Left cardiac atrium (tissue), 4 donors: ENCODE measurements at places on chromosomes 2 and 18.
A peak's percentile ranks its signal among the peaks of the same experiment; 100 is the strongest.

DNA sequence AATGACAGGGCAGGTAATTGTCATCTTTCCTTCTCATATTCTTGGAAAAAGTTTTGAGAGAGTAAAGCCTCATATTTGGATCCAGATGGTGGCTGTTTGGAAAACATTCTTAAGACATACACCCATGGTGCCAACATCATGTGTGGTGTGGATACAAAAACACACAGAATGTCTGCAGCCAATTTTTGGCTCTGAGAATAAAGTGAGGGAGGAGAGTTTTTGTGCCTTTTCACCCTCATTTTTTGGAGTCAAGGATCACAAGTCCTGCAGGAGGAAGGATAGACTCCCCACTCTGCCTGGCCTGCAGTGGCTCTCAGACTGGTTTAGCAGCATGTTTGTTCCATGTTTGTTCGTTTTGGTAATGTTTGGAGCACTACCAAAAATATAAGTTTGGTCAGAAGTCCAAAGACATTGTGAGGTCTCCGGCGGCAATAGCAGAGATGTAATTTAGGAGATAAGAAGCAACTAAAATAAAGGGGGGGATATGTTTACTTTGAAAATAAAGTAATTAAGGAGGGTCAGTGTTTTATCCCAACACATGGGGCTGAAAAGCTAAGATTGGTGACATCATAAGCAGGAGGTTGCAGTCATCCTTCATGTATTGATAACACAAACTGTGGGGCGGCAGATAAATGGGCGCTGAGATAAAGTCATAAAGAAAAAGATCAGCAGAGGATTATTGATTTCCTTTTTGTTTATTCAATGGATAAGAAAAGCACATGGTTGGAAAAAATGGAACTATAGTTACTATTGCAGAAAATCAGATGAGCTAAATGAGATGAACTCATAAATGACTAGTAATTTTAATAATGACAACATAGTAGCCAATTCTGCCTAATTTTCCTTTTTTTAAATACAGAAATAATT lies 655 bp downstream of the NOSTRIN start:
- no peak for DNase-seq

- no peak for DNase-seq
Measured at GRCh38 chr18:5967666-5968065, 72.3 kb upstream of the TMEM200C start.

- DNase-seq: peak; percentile 74
Measured at GRCh38 chr2:128260239-128261138, 58.2 kb downstream of the HS6ST1 start.

GRCh38 chr2:172977270-172978062 lies 98.2 kb upstream of the MAP3K20 start:
- no peak for DNase-seq

- DNase-seq: no peak
Measured at GRCh38 chr2:76625101-76625500, 897.1 kb downstream of the LRRTM4 start.

GRCh38 chr2:177553176-177553884 lies 160.8 kb downstream of the AGPS start:
- DNase-seq: no peak

GRCh38 chr2:172836827-172837226 lies 101.2 kb downstream of the RAPGEF4 start:
- no peak for DNase-seq

DNA sequence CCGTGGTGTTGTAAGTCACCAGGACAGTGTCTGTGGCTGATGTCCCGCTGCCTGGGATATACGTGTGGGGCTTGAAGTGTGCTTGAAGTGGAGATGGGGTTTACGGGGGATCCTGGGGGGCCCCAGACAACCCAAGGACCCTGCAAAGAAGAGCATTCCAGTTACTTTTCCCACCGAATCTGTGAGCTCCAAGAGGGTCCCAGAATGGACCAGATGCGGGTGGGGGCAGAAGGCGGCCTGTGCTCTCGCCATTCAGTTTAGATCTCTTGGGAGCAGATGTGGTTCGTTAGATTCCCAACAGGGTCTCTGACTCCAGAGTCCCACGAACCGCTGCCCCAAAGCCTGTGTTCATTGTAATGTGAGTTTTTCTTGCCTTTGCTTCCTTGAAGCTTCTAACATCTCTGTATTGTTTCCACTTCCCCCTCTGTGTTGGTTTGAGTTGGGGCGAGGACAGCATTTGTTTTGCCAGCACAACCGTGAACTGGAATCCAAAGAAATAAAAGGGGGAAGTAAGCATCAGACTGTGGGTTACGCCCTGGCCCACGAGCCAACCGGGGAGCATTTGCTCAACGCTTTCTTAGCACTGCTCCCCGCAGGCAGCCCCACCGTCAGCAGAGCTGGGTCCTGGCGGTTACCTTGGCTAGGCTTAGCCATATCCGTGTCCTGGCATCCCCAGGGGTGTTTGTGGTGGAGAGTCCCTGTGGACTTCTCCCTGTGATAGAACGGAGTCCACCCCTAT lies 92.1 kb downstream of the SH3BP4 start:
- DNase-seq: no peak

DNA sequence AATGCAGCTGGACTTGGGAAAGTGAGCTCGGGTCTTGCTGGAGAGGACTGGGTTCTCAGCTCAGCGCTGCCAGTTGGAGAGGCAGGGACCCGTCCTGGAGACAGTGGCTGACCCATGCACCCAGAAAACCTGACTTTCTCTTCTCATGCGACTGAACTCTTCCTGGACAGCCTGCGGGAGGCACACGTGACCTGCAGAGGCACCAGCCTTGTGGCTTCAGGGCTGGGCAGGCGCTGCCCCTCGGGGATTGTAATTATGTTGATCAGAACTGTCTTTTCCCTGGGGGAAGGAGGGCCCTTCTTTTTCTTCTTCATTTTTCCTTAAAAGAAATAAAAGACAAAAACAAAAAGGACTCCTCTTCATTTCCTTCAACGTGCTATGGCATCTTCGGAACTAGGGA lies 198.1 kb downstream of the VAPA start:
- DNase-seq: no peak

GRCh38 chr2:189444322-189444721 lies 3.0 kb downstream of the WDR75 start:
- DNase-seq: no peak

- no peak for DNase-seq
Measured at GRCh38 chr18:58937071-58937886, 72.6 kb downstream of the ZNF532 start.

DNA sequence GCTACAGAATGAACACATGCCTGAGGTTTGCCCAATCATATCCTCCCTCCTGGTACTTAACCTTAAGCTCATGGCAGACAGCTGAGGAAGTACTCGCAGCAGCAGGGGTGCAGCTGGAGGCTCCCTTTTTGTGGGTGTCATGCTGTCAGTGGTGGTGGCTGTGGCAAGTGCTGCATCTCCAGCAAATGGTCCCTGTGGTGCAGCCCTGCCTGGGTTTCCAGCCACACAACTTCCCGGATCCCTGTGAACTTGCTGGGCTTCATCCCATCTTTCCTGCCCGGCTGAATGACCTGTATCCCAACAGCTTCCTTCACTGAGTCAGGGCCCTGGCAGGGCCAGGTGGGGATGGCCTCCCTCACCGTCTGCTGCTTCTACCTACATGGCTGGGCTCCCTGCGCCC lies 5.0 kb downstream of the TMEM185B start:
- DNase-seq: no peak

DNA sequence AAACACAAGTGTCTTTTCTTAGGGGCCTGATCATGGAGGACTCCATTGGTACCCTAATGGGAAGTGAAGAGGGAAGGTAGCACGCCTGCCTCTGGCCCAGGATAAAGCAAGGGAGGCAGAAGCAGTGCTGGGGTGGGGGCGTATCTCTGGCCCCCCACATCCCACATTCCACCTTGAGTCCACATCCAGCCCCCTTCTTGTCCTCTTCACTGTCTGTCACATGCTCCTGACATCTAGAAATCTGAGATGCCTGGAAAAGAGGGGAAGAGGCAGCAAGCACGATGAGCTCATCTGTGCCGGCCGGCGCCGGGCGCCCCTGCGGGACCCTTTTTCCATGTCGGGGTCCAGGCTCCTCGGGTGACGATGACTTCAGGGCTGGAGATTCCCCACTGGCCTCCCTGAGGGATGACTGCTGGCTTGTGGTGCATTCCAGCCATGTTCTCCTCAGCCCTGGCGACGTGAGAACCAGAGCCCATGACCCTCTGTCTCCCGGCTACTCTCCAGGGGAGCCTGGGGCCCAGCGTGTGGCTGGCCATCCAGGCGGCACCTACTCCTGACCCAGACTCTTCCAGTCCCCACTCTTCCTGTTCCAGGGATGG lies 277.5 kb downstream of the DYSF start:
- no peak for DNase-seq

GRCh38 chr2:177717831-177718618 lies 325.5 kb downstream of the AGPS start:
- no peak for DNase-seq
